Eye (tissue), 1 donor: ENCODE measurements at places on chromosomes 11 and 22.

GRCh38 chr22:41939981-41940831, 6.7 kb downstream of the CENPM start:
- DNase-seq, result no peak

DNA sequence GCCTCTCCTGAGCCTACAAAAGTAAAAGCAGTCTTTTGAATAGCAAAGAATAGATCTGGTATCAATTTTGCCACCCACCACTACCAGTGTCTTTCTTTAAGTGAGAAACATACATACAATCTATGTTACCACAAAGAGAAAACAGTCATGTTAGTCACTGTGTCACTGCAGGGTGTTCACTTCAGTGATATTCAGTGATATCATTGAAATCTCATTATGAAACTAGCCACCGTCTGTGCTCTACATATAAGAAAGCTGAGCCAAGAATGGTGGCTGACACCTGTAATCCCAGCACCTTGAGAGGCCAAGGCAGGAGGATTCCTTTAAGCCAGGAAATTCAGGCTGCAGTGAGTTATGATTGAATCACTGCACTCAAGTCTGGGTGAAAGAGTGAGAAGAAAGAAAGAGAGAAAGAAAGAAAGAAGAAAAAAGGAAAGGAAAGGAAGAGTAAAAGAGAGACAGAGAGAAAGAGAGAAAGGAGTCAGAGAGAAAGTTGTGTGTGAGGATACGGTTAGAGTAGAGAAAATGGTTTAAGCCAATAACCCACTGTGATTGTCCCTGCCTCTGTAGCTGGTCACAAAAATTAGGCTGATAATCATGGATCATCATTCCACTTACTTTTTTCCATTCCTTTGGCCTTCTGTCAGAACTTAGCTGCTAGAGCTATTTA, 847.1 kb downstream of the FAM181B start:
- DNase-seq, result no peak

DNA sequence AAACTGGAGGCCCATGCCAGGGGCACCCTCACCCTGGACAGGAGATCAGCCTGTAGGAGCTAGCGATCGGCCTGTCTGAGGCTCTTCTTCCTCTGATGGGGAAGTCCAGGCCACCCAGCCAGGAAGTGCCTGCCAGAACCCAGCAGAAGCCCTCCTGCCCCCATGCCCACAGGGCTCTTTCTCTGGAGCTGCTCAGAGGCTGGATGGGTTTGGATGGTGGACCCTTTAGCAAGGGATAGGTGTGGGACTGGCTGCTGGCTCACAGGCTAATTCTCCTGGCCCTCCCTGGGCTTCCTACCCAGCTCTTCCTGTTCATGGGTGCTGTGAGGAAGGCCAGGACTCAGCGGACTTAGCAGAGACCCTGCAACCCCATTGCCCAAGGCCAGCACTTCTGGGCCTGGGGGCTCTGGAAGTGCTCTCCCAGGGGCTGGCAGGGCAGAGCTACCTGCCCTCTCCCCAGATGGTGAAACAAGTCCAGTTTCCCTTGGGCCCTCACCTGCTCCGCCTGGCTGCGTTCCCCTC, 7.6 kb downstream of the FXYD2 start:
- no peak for DNase-seq

- DNase-seq, result no peak
Observed at GRCh38 chr11:49424136-49424535, 215.7 kb upstream of the FOLH1 start.

GRCh38 chr11:113587308-113587739, 112.1 kb upstream of the DRD2 start:
- DNase-seq, result no peak

GRCh38 chr11:78429660-78430059, 12.0 kb upstream of the GAB2 start:
- no peak for DNase-seq

DNA sequence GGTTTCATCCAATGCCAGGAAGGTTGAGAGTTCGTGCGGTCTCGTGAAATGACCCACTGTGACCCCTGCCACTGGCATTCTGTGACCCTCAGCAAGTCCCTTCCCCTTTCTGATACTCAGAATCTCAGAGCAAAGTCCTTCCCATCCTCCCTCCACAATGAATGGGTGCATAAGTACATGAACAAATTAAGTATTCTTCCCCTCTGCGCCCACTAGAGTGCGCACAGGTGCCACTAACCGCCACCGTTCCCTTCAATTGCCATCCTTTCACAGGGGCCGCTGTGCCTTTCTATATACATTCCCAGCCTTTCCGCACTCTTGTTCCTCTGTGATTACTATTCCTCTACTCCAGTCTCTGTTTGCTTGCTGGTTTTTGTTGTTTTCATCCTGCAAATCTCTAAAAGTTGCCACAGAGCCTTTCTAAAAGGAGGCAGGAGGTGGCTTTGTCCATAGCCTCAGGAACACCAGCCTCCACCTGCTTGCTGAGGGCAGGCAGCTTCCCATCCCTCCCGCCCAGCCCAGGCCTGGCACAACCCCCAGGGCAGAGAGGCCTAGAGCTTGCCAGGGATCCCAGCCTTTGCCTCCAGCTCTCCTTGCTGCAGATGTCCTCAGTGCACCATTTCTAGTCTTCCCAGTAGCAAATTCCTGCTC, 6.7 kb upstream of the AP1B1 start:
- DNase-seq, result peak; percentile 92

- DNase-seq, result peak; percentile 92
Observed at GRCh38 chr11:73141309-73142127, 600 bp downstream of the FCHSD2 start.

- DNase-seq, result no peak
Observed at GRCh38 chr22:31840585-31840984, 86.8 kb downstream of the DEPDC5 start.

- peak; percentile 44 for DNase-seq
Observed at GRCh38 chr22:23566705-23567475, 13.2 kb downstream of the IGLL1 start.

DNA sequence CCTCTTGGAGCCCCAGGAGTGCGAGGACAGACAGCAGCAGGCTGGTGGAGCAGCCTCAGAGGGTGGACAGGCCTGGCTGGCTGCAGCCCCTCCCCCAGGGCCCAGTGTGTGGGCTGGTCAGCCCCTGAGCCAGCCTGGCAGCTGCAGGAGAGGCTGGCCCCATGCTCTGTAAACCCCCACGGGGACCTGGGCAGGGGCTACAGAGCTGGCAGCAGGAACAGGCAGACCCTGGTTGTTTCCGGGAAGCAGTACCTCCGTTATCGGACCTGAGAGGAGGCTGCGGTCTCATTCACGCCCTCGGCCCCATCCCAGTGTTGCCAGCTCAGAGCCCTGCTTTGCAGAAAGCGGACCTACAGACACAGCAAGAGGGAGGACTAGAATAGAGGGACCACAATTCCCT, 38.5 kb upstream of the COMT start:
- peak; percentile 66 for DNase-seq

- peak; percentile 85 for DNase-seq
Observed at GRCh38 chr22:46734830-46735453, 3.1 kb downstream of the CERK start.

DNA sequence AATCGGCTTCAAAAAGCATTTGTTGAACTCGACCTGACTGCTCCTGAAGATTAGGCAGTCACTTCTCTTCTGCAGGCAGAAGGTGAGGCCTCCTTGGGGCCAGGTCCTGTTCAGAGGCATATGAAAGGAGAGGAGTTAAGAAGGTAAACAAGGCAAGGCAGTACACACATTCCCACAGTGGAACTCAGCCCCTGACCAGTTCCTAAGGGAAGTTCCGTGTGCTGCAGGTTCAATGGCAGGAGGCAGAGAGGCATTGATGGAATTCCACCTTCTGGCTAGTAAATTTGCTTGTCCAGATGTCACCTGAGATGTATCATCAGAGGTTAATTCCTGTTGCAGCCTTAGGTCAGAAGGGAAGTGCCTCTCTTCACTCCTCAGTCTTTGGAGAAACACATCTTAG, 337.0 kb upstream of the MTNR1B start:
- no peak for DNase-seq

- no peak for DNase-seq
Observed at GRCh38 chr11:60349990-60350389, 22.9 kb downstream of the MS4A6E start.

DNA sequence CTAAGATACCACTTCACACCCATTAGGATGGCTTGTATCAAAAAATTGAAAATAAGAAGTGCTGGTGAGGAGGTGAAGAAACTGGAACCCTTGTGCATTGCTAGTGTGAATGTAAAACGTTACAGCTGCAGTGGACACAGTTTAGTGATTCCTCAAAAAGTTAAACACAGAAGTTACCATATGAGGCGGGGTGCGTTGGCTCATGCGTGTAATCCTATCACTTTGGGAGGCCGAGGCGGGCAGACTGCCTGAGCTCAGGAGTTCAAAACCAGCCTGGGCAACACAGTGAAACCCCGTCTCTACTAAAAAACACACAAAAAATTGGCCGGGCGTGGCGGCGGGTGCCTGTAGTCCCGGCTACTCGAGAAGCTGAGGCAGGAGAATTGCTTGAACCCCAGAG, 43.5 kb downstream of the SGSM3 start:
- no peak for DNase-seq

- DNase-seq, result no peak
Observed at GRCh38 chr11:7671347-7672215, 1.7 kb downstream of the CYB5R2 start.

DNA sequence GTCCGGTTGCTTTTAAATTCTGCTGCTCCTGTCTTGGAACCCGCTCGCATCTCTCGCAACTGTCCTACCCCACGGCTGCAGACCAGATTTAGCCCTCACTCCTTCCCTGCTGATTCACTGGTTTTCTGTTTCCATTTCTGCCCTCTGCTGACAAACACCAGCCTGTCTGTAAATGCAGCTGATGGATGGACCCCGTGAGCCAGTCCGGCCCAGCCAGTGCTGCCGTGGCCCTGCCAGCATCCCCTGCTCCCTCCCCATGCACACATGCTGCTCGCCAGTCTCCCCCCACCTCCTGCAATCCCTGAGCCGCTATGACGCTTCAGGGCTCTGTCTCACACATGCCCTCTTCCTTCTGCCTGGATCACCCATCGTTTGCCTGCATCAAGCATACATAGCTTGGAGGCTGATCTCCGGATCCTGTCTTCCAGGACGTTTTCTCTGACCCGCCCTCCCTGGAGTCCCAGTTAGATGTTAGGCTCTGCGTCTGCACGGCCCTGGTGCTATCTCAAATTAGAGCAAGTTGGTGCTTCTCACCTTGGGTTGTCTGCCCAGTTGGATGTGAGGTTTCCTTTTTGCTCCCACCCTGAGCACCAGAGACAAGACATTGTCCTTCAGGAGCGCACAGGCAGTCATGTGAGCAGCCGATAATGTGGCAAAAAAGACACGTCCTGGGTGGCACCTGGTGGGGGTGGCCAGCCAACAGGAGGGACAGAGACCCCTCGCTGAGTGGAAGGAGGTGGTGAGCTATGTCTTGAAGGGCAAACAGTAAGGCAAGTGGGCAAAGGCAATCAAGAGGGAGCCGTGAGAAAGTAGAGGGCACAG, 4.3 kb upstream of the ACR start:
- DNase-seq, result peak; percentile 24

GRCh38 chr22:38638216-38638615, 18.0 kb downstream of the FAM227A start:
- no peak for DNase-seq

DNA sequence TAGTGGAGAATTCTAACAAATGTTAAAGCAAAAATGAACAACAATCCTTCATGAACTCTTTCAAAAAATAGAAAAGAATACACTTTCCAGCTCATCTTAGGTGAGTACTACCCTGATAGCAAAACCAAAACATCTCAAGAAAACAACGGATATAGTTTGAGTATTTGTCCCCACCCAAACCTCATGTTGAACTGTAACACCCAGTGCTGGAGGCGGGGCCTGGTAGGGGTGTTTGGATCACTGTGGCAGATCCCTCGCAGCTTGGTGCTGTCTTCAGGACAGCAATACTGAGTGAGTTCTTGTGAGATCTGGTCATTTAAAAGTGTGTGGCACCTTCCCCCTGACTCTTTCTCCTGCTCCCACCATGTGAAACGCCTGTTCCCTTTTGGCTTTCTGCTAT, 27.0 kb downstream of the NCAPD3 start:
- DNase-seq, result no peak

DNA sequence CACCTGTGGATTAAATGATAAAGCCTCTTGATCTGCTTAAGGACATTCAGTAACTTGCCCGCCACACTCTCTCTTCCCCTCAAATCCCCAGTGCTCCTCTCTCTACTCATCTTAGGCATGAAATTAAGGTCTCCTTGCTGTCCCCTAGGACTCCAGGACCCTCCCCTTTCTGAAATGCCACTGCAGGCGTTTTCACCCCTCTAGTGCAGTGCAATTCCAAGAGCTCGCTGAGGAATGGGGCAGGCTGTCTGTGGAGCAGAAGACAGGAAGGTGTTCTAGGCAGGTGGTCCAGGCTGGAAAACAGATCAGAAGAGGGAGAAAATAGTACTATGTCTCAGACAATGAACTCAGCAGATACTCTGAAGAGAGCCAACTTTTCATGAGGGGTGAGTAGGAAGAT, 55.8 kb upstream of the ARHGAP42 start:
- no peak for DNase-seq

DNA sequence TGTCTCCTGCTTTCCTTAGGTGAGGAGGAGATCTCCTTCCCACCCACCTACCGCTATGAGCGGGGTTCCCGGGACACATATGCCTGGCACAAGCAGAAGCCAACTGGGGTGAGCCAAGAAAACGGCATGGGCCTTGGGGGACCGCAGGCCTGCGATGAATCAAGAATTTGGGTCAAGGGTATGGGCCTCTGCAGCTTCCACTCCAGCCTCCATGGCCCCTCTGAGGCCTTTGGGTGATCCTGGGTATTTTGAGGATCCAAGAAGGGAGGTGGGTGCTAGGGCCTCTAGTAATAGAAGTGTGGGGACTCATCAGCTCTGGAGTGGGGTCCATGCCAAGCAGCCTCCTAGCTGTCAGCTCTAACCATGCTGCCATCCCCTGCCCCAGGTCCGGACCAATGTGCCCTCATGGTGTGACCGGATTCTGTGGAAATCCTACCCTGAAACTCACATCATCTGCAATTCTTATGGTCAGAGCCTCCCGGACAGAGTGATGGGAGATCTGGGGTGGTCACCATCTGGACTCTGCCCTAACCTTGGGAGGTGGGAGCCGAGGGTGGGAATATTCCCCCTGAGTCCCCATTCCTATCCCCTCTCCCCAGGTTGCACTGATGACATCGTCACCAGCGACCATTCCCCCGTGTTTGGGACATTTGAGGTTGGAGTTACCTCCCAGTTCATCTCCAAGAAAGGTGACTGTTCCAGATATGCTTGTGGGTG, 8.6 kb downstream of the INPPL1 start:
- DNase-seq, result no peak

- DNase-seq, result no peak
Observed at GRCh38 chr11:67648796-67649613, 1.5 kb downstream of the ACY3 start.

DNA sequence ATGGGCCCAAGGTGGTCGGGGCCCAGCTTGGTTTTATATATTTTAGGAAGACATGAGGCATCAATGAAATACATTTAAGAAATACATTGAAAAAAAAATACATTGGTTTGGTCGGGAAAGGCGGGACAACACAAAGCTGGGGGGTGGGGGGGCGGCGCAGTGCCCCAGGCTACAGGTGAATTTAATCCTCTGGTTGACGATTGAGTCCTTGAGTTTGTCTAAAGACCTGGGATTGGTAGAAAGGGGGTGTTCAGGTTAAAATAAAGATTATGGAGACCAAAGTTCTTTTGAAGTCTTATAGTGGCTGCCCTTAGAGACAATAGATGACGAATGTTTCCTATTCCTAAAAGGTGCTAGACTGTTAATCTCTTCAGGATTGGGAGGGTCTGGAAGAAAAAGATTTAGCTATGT, 3.1 kb downstream of the IFITM1 start:
- no peak for DNase-seq

- DNase-seq, result no peak
Observed at GRCh38 chr11:134786636-134787035, 374.6 kb upstream of the B3GAT1 start.

- no peak for DNase-seq
Observed at GRCh38 chr11:102234779-102235439, 82.4 kb upstream of the BIRC3 start.
